ENCODE measurements at places on chromosomes 5 and 9.

DNA sequence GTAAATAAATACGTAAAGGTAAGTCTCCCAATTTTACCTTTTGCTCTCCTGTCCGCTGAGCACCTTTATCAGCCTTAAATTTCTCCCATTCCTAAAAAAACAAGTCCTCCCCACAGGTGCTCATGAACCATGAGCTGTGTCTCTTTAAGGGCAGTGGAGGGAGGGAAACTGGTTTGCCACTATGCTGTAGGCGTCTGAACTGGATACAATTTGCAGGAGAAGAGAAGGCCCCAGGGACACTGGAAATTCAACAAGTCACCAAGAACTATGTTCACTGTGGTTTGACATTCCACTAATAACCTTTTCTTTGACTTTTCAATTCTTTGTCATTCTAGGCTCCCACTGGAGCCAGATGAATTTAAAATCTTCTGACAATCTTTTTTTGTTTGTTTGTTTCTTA lies 72.2 kb downstream of the LHFPL2 start:
- no peak for DNase-seq

- no peak for DNase-seq
Measured at GRCh38 chr5:132134384-132134783, 60.8 kb downstream of the CSF2 start.

DNA sequence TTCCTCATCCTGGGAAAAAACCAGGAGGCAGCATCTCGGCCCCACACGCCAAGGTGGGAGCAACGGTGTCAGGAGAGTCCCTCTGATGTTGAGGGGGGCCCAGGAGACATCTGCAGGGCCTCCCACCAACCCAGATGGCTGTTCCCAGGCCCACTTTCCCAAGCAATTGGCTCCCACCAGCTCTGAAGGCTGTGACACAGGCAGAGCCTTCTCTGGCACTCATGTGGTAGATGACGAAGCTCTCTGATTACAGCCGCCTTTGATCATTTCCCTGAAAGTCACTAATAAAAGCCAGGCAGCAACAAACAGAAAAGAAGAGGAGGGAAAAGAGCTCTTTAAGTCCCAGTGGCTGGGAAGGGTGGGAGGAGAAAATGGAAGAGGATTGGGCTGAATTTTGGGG lies 226.5 kb downstream of the CDK5RAP2 start:
- DNase-seq, result no peak

GRCh38 chr9:70402213-70402612 lies 12.2 kb downstream of the KLF9 start:
- DNase-seq, result no peak

- no peak for DNase-seq
Measured at GRCh38 chr5:65699338-65699737, 22.6 kb downstream of the SGTB start.

- no peak for DNase-seq
Measured at GRCh38 chr5:43711496-43711895, 108.5 kb downstream of the NNT start.

DNA sequence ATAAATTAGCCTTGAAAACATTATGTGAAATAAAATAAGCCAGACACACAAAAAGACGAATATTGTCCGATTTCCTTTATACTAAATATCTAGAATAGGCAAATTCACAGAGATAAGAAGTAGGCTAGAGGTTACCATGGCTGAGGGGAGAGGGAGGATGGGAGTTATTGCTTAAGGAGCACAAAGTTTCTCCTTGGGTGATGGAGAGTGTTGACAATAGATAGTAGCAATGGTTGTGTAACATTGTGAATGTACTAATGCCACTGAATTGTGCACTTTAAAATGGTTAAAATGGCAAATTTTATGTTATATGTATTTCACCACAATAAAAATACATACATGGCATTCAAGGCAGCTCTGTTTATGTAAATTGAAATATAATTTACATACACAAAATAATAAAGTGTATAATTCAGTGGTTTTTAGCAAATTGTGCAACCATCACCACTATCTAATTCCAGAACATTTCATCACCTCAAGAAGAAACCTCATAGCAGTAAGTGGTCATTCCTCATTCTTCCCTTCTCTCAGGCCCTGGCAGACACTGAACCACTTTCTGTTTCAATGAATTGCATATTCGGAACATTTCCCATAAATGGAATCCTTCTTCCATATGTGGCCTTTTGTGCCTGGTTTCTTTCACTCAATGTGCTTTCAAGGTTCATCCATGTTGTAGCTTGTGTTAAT lies 59.2 kb downstream of the NDST1 start:
- no peak for DNase-seq

DNA sequence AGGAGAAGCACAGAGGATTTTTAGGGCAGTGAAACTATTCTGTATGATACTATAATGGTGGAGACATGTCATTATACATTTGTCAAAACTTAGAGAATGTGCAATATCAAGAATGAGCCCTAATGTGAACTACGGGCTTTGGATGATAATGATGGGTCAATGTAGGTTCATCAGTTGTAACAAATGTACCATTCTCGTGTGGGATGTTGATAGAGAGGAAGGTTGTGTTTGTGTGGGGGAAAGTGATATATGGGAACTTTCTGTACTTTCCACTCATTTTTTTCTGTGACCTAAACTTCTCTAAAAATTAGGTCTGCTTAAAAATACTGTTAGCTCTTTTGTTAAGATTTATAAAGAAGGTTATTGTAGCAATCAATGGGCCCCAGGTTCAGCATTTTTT lies 138.9 kb downstream of the SPATA31D1 start:
- DNase-seq, result no peak

- no peak for DNase-seq
Measured at GRCh38 chr5:169064093-169064492, 236.8 kb downstream of the SLIT3 start.

DNA sequence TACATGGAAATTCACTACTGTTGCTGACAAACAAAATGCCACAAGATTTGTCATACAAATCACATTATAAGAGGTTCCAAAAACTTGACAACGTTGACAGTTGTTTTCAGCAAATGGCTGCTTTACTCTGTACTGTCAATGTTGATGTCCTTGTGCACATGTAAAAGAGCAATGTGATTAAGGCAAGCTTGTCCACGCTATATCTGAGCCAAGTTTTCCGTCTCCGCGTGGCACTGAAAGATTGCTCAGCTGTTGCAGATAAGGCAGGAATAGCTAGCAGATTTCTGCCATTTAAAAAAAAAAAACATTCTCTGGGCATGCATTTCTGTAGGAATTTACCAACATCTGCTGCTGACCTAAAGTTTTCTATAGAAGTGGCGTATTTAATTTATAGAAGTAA lies 46.4 kb upstream of the MEF2C start:
- DNase-seq, result no peak

- no peak for DNase-seq
Measured at GRCh38 chr5:18236386-18236785, 602.1 kb downstream of the TAF11L14 start.

- DNase-seq, result no peak
Measured at GRCh38 chr5:159851053-159851452, 65.2 kb upstream of the ADRA1B start.

GRCh38 chr5:126251024-126251423 lies 172.2 kb upstream of the GRAMD2B start:
- no peak for DNase-seq

GRCh38 chr5:18732556-18733479 lies 1098.6 kb downstream of the TAF11L14 start:
- DNase-seq, result no peak

- DNase-seq, result no peak
Measured at GRCh38 chr9:119963258-119963797, 594.1 kb upstream of the BRINP1 start.

DNA sequence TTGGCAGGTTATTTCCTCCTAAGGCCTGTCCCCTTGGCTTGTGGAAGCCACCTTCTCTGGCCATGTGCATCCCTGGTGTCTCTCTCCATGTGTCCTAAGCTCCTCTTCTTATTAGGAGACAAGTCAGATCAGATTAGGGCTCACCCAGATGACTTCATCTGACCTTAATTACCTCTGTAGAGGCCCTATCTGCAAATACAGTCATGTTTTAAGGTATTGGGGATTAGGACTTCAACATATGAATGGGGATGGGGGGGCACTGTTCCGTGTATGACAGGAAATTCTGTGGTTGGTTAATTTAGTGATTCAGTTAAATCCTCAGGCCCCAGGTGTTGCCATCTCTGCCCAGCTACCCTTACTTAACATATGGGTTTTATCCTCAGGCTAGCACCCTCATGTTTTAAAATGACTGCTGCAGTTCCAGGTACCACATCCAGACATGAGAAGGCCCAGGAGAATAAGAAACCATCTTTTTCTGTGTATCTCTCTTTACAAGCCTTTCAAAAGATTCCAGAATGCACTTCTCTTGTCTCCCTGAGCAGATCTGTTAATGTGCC lies 51.9 kb upstream of the RAI14 start:
- no peak for DNase-seq

DNA sequence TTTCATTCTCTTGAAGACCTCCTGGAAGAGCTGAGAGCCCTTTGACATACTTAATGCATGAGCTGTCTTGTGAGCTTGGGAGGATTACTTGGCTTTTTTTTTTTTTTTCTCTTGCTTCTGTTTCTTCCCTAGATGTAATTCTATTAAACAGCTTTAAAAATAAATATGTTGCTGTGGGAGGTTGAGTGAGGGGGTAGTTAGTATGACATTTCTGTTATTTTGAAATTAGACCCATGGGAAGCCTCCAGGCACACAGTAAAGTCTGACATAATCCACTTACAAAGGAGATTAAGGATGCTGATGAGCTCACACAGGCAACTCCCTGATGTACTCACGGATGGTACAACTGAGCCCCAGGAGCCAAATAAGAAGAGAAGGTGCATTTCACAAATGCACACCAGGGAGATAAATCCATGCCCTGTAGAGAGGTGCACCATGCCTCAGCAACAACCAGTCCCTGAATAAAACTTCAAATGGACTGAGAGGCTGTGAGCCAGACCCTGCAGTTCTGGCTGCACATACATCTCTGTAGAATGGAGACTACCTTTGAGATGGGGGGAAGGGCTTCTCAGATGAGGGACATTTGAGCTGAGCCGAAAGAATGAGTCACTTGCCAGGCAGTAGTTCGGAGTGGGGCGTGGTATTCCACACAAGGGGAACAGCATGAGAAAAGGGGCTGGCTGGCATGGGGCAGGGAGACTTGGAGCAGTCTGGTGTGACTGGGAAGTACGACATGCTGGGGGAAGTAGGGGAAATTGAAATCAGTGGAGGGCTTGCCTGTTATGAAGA lies 68.7 kb downstream of the ACTL7B start:
- DNase-seq, result no peak

DNA sequence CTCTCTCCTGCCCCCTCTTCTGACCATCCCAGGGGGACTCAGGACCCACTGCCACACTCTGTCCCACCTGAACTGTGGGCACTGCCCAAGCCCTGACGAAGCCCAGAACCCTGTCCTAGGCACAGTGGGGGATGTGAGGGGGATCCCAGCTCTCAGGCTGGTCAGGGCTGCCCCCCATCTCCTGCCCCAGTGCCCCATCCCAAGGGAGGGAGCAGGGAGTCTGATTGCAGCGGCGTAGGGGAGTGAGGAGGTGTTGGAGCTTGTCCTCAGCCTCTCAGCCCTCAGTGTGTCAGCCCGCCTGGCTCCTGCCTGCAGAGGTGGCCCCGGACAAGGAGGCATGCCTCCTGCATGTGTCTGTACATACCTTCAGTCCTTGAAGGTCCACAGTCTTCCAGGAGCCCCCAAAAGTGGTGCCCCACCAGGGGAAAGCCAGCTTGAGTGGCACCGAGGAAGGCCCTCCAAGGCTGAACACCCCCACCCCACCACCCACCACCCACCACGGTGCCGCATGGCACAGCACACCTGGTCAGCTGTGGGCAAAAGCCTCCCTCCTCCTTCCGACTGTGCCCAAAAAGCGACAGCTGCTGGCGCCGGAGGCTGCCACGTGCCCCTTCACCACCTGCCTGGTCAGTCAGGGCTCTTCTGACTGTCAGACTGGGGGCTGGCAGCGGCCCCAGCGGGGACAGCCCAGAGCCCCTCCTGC lies 930 bp downstream of the SARDH start:
- no peak for DNase-seq

DNA sequence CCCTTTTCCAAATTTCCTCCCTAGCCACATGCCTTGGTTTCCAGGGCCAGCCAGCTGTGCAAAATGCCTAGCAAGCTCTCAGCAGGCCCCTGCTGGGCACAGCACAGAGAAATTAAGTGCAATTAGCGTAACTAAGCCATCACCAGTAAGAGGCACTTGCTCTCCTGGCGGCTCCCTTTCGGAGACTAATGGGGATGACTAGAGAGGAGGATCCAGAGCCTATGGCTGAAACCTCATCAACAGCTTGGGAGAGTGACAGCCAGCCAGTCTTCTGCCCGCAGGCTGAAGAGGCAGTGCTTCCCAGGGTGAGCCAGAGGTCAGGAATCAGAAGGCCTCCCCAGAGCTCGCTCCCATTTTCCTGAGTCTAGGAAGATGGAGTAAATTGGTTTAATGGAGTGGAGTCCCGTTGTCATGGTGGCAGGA lies 108.4 kb downstream of the KCNIP1 start:
- no peak for DNase-seq

DNA sequence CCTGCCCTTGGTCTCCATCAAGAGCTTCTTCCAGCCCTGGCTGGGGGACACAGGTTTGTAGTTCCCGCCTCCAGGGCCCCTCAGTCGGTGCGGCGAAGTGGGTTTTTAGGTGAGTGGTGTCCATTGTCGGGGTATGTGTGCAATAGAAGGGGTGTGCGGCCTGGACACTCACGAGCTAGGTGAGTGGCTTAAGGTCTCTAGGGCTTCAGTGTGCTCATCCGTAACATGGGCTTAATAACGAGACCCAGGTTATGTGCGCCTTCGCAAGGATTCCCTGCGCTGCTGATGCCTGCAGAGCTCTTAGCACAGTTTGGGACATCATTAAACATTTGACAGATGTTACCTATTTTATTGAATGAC lies 656 bp downstream of the CEP78 start:
- DNase-seq, result no peak

- no peak for DNase-seq
Measured at GRCh38 chr9:133352635-133353340, 3.5 kb downstream of the SURF1 start.

- DNase-seq, result no peak
Measured at GRCh38 chr5:135951807-135952206, 3.0 kb downstream of the LECT2 start.

GRCh38 chr5:42620579-42621216 lies 135.9 kb upstream of the CCDC152 start:
- no peak for DNase-seq

DNA sequence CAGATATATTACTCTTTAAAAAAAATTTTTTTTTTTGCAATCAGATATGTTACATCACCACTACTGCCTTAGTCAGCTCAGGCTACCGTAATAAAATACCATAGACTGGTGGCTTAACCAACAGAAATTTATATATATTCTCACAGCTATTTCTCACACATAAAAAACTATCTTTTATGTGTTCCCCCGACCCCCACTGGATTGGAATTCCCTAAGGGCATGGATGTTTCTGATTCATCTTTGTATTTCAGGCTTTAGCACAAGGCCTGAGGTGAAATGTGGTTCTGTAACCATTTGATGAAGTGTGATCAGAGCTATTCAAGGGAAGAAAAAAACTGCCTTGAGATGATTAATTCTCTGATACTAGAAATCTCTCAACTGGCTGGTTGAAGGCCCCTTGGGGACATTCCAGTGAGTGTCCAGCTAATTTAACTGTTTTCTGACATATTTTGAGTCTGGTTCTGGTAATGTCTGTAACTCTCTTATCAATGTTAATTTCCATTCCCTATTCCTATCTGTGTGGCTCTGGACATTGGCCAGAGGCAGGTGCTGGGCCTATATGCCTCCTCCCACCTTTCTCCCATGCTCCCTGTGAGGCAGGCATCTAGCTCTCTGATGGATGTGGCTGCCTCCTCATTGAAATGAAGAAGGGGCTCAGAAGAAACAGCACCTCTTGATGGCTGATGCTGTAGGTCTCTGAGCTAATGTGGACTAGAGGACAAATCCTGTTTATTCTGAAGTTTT lies 2.5 kb downstream of the CD14 start:
- no peak for DNase-seq

Data from cortex of kidney (tissue), 1 donor.